ENCODE measurements at places on chromosomes 2 and 18.
A peak's percentile ranks its signal among the peaks of the same experiment; 100 is the strongest.

GRCh38 chr2:171297956-171298355, 135.8 kb downstream of the METTL8 start:
- DNase-seq: peak; percentile 39

- no peak for DNase-seq
These were observed 175.5 kb downstream of the SETBP1 start for GRCh38 chr18:44856157-44856556.

DNA sequence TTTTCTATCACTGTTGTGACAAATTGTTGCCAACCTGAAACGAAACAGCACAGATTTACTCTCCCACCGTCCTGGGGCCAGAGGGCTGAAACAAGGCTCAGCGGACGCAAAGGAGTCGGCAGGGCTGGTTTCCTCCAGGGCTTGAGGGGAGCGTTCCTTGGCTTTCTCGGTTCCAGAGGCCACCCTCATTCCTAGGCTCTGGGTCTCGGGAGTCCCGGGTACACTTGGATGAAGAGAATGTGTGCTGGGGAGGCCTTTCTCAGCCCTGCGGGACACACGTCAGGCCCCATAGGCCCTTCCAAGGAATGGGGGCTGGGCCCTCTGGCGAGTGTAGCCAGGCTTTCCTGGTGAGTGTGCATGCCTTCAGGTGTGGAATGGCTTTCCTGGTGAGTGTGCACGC, 287.3 kb upstream of the HS6ST1 start:
- DNase-seq: no peak

DNA sequence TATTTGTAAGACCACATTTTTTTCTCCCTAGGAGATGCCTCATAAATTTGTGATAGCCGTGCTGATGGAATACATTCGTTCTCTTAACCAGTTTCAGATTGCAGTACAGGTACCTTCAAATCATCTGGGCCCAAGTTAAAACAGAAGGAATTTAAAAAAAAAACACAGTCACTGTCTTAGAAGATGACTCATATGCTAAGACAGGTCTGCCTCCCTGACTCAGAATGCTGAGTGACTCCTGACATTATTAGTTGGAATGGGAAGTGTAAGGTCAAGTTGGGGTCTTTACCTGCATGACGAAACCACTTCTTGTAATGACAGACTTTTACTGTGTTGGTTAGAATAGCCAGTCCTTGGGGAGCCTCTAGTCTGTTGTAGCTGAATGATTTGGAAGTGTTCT, 26.3 kb downstream of the RMC1 start:
- DNase-seq: peak; percentile 90

- DNase-seq: no peak
These were observed 81.5 kb upstream of the COL3A1 start for GRCh38 chr2:188892636-188893035.
